ENCODE measurements at places on chromosomes 7 and 10.

DNA sequence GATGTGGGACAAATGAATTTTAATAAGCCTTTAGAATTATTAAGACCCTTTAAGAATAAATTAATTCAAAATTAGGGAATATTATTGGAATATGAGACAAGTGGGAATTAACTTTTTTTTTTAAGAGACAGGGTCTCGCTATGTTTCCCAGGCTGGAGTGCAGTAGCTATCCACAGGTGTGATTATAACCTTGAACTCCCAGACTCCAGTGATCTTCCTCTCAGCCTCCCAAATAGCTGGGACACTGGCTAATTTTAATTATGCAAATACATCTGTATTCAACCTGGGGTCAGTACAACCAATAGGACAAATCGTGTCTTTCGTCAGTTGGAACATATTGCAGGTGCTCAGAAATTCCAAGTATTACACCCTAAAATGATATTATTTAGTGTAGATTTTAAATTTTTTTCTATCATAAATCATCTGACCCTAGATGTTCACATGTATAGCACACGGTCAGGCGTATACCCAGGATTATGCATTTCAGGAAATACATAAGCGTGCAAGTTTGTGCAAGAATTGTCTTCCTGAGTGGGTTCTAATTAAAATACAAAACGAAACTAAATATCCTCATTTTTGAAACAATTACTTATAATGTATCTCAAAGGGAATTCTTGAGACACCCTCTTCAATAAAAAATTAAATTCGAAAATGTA lies 1.2 kb downstream of the NT5C3A start:
- no peak for DNase-seq

- DNase-seq = no peak
Observed at GRCh38 chr7:37765872-37766525, 82.4 kb upstream of the NME8 start.

DNA sequence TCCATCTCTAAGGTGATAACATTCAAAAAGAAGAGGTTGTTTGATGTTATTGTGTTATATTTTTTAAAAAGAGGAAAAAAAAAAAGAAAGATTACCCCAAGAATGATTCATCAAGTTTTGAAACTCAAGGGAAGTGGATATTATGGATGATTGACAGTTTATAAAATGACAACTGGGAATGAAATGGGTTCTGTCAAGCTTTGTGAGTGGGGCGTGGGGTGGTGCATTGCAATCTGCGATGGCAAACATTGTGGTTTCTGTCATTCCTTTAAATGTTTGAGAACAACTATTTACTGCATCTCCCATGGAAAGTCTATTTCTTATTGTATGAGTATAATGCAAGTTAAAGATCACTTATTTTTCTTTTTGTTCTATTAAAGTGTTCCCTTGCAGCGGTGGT lies 297.0 kb downstream of the CCDC3 start:
- DNase-seq = no peak

- no peak for DNase-seq
Observed at GRCh38 chr10:132102717-132103110, 37.0 kb downstream of the JAKMIP3 start.

DNA sequence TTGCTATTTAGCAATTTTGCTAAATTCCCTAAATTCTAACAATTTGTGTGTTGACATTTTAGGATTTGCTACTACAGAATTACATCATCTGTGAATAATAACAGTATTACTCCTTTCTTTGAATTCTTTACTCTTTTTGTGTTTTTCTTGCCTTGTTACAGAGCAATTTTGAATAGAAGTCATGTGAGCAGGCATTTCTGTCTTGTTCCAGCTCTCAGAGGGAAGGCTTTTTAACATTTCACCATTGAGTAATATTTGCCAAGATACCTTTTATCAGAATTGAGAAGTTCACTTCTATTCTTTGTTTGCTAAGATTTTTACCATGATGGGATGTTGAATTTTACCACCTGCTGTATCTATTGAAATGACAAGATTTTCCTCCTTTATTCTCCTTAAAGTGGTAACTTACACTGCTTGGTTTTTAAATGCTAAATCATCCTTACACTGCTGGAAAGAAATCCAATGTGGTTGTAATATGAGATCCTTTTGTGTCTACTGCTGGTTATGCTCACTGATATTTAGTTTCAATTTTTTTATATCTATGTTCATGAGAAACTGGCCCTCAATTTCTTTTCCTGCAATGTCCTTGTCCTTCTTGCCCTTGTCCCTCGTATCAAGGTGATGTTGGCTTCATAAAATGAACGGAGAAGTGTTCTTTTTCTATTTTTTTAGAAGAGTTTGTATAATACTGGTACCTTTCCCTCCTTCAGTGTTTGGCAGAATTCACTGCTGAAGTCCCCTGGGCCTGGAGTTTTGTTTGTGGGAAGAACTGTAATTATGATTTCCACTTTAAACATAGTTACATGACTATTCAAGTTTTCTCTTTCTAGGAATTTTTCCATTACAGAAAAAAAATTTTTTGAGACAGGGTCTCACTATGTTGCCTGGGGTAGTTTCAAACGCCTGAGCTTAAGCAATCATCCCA lies 50.3 kb upstream of the ATP6V0A4 start:
- no peak for DNase-seq

DNA sequence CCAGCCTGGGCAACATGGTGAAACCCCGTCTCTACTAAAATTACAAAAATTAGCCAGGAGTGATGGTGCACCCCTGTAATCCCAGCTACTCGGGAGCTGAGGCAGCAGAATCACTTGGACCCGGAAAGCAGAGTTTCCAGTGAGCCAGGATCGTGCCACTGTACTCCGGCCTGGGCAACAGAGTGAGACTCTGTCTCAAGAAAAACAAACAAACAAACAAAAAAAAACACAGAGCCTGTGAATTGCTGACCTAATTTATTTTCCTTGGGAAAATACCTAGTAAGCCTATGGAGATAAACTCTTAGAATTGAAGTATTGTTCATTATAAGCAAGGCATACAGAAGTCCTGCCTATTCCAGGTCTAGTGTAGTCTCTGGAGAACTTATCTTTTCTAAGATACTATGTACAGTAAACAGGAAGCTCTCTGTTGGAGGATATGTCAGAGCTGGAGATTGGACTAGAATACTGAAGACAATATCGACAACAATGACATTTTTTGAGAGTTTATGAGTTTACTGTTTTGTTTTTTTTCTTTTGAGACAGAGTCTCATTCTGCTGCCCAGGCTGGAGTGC lies 14.9 kb downstream of the GTF2I start:
- DNase-seq = no peak

DNA sequence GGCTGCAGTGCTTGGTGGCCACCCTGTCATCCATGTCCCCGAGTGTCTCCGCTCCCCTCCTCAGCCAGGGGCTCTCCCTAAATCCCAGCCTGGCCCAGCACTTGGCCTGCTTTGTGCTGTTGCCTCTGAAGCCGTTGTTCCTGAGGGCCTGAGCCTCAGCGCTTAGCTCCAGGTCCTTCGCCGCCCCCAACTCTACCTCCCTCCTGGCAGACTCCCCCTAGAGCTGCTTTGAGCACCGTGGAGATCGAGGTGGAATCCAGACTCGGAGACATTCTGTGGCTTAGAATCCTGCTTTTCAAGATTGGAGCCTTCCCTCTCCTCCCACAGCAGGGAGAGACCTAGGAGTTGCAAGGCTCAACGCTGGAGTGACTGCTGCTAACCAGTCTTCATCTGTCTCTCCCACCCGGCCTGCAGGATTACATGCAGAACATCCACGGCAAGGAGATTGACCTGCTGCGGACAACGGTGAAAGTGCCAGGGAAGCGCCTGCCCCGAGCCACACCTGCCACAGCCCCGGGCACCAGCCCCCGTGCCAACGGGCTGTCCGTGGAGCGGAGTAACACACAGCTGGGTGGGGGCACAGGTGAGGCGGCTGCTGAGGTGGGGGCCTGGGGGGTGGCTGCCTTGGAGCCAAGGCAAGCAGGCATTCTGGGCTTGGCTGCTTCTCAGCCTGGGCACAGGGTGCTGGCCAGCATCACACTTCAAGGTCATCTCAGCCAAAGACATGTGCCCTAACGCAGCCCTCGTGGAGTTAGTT lies 33.3 kb downstream of the GBX1 start:
- no peak for DNase-seq

- no peak for DNase-seq
Observed at GRCh38 chr7:102463841-102464576, 654 bp downstream of the ALKBH4 start.

- DNase-seq = no peak
Observed at GRCh38 chr10:50551894-50552293, 71.9 kb downstream of the SGMS1 start.

DNA sequence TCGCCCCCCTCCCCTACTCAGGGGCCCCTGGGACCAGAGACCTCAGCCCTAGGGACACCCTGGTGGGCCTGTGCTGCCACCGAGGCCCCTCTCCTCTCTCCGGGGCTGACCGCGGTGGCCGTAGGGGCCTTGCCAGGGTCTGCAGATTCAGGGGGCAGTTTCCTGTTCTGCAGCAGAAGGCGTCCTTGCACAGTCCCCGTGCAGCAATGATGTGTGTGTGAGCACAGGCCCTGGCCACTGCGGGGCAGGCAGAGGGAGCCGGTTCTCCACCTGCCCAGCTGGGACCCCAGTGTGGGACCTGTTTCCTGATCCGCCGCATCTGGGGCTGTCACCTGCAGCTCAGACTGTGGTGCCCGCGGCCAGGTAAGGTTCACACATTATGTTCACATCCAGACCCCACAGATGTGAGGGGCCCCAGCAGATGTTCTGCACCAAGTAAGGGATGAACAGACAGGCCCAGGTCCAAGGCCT lies 60.7 kb upstream of the DNAJB6 start:
- DNase-seq = no peak

- DNase-seq = no peak
Observed at GRCh38 chr10:128298587-128298986, 172.4 kb upstream of the MKI67 start.

- no peak for DNase-seq
Observed at GRCh38 chr10:49161411-49161997, 26.7 kb downstream of the TMEM273 start.

- DNase-seq = no peak
Observed at GRCh38 chr7:54960517-54960916, 58.3 kb upstream of the EGFR start.

DNA sequence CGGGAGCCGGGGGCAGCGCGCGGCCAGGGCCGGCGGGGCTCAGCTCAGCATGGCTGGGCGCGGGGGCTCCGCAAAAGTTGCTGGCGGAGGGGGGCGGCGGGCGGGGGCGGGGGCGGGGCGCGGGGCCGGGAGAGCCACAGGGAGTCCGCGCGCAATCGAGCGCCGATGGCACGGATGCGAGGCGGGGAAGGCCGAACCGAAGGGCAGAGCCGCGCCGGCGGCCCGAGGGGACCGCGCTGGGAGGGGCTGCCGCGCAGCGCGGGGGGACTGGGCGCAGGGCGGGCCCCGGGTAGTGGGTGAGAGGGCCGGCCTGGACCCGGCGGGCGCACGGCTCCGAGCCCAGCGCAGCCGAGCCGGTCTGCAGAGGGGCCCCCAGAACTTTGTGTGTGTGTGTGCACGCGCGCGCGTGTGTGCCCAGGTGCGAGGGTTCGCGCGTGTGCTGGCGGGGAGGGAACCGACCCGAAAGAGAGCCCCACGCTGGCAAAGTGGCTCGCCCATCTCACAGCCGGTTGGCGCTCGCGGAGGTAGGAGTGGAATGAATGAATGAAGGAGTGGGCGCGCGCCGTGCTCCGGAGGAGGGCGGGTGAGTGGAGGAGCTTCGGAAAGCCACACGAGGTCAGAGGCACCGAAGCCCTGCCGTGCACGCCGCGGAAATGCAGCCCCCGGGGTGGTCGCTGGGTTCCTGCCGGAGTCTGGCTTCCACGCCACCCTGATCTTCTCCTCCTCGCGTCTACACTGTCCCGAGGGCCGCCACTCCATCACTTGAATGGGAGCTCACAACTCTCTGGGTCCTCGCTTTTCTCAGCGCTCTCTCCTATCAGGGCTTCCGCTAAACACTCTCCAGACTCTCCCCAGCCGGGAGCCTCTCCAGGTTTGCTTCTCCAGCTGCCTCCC lies at the start of gene HIPK2:
Gene HIPK2, minus strand, starts transcription at position 51 of the 894 bp plus-strand sequence. CDS start 375 bp downstream, outside the sequence.
- DNase-seq = peak; percentile 37

DNA sequence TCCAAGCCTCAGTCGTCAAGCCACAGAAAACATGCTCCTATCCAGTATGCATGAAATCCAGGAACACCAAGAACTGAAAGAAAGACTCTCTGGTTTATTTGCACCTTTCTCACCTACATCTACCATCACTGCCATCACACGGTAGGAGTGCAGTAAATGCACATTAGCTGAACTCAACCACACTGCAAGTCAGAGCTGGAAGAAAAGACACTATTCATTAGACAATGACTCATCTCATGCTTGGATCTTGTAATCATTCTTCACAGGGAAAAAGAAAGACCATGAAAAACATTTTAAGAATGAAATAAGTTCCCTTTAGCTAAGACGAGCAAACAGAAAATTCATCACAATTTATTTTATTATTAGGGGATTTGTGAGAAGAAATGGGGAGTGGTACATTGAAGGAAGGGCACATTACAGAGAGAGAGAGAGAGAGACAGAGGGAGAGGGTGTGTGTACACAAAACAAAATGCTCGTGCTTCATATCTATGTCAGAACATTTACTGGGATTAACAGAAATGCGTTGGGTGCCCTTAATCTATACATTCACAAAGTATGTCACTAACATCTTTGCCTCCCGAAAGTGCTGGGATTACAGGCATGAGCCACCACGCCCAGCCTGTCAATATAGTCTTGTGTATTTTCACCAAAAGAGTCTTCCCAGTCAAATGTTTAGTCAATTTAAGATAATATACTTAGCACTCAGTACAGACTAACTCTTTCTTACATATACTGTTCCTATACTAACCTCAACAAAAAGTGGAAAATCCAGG lies 324.9 kb downstream of the PARD3 start:
- DNase-seq = no peak

- DNase-seq = no peak
Observed at GRCh38 chr10:43127442-43127841, 10.8 kb upstream of the CSGALNACT2 start.

DNA sequence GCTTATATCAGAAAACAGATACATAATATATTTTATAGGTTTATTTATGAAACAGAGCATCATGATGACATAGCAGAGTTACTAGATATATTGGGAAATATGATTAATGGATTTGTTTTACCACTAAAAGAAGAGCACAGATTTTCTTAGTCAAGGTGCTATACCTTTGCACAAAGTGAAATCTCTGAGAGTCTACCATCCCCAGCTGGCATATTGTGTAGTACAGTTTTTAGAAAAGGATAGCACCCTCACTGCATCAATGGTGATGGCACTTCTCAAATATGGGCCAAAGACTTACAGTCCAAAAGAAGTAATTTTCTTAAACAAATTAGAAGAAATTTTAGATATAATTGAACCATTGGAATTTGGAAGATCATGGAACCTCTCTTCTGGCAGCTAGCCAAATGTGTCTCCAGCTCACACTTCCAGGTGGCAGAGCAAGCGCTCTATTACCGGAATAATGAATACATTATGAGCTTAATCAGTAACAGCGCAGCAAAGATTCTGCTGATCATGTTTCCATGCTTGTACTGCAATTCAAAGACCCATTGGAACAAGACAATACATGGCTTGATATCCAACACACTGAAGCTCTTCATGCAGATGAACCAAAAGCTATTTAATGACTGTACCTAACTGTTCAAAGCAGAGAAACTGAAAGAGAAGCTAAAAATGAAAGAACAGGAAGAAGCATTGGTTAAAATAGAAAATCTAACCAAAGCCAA lies 21.9 kb upstream of the CREB3L2 start:
- DNase-seq = no peak

Measured in stimulated activated CD8-positive, alpha-beta memory T cell treated with anti-CD3 and anti-CD28 coated beads, Interleukin-15, amount 100 ng/mL, for 24 hours (primary cell).